ENCODE measurements at places on chromosomes 5 and 9.
A peak's percentile ranks its signal among the peaks of the same experiment; 100 is the strongest.

GRCh38 chr9:4665357-4665756 is 923 bp downstream of the SPATA6L start:
- DNase-seq = no peak

- no peak for DNase-seq
Observed at GRCh38 chr5:33684496-33685159, 207.2 kb downstream of the ADAMTS12 start.

GRCh38 chr9:111375817-111376564 is 46.0 kb upstream of the OR2K2 start:
- DNase-seq = no peak

DNA sequence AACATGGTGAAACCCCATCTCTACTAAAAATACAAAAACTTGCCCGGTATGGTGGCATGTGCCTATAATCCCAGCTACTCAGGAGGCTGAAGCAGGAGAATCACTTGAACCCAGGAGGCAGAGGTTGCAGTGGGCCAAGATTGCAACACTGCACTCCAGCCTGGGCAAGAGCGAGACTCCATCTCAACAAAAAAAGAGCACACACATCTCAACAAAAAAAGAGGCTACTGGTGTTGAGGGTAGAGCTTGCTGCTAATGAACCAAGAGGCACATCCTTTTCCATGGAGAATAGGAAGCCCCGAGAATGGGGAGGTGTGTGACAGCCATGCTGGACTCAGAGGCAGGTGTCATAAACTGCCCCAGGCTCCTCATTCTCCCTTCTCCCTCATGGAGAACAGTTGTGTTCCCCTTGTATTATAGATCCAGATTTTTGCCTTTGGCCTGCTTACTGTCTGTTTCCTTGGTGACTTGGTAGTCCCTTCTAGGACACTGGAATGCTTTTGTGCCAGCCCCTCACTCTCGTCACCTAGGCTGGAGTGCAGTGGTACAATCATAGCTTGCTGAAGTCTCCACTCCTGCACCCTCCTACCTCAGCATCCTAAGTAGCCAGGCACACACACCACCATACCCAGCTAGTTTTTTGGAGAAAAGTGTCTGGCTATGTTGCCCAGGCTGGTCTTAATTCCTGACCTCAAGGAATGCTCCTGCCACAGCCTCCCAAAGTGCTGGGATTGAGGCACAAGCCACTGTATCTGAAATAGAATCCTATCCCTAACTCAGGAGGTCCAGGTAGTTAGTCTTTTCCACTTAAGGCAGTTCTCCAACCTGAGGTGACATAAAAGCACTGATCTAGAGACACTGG is 5.1 kb downstream of the RPL12 start:
- no peak for DNase-seq

DNA sequence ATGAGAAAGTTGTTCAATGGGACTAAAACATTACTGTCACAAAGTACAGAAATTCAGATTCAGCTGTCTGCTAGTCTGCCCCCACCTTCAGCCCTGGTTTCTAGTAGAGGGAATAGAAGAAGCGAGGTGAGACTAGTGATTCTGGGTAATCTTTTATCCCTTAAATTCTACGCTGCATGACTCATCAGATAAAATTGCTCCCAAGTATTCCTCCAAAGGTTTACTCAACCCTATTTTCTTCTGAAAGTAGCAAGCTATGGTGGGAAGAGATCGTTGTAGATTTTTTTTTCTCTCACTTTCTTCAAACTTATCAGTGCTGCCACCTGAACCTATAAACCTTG is 318.9 kb upstream of the RIOK2 start:
- no peak for DNase-seq

- no peak for DNase-seq
Observed at GRCh38 chr5:1376981-1377380, 32.1 kb upstream of the CLPTM1L start.

DNA sequence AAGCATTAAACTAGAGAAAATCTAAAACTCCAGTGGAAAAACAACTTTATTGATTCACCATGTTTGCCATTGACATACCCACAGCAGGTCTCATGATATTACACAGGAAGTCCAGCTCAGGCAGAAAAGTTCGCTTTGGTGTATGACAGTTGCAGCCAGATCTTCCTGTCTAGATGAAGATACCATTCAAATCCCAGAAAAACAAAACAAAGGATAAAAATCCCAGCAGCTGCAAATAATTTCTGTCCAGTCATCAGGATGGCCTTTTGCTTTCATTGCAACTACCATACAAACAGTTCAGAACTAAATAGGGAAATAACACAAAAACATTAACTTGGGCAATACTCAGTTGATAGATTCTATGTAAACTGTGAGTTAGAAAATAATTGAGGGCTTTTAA is 136.0 kb upstream of the NREP start:
- peak; percentile 1 for DNase-seq

GRCh38 chr5:111364992-111365391 is 140.8 kb downstream of the CAMK4 start:
- no peak for DNase-seq

GRCh38 chr5:144117412-144117811 is 53.0 kb downstream of the YIPF5 start:
- no peak for DNase-seq

- no peak for DNase-seq
Observed at GRCh38 chr5:115392611-115393010, 96.2 kb upstream of the CCDC112 start.

DNA sequence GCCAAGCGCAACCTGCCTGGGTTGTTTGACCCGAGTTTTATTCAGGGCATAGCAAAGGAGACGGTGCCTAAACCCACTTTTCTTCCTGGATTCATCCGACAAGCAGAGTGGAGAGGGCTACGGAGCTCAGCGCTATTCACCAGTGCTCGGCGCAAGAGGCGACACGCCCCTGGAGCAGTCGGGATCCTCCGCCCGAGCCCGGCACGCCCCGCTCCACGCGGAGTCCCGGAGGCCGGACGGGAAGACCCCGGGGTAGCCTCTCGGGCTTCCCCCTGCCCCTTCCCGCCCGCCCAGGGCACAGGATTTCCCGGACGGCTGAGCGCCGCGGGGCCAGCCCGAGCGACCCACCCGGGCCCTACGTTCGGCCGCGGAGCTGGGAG is 427 bp downstream of the SERINC5 start:
- peak; percentile 73 for DNase-seq

- no peak for DNase-seq
Observed at GRCh38 chr5:181190711-181191525, 14.1 kb downstream of the TRIM7 start.

DNA sequence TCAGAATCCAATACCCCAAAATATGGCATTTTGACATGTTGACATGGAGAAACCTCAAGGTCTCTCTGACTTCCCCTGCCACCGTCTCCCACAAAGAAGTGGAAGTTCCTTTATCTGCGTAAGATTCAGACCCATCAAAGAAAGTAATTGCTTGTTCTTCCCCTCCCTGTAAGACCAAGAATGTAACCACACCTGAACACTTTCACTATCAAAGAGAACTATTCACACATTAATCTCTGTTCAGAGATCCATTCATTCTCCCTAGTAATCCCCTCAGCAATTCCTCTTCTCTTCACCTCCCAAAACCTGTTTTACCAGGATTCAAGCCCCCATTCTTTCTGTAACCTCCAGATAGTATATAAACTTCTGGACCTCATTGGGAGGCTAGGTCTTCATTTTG is 4.1 kb upstream of the SLC1A1 start:
- no peak for DNase-seq

DNA sequence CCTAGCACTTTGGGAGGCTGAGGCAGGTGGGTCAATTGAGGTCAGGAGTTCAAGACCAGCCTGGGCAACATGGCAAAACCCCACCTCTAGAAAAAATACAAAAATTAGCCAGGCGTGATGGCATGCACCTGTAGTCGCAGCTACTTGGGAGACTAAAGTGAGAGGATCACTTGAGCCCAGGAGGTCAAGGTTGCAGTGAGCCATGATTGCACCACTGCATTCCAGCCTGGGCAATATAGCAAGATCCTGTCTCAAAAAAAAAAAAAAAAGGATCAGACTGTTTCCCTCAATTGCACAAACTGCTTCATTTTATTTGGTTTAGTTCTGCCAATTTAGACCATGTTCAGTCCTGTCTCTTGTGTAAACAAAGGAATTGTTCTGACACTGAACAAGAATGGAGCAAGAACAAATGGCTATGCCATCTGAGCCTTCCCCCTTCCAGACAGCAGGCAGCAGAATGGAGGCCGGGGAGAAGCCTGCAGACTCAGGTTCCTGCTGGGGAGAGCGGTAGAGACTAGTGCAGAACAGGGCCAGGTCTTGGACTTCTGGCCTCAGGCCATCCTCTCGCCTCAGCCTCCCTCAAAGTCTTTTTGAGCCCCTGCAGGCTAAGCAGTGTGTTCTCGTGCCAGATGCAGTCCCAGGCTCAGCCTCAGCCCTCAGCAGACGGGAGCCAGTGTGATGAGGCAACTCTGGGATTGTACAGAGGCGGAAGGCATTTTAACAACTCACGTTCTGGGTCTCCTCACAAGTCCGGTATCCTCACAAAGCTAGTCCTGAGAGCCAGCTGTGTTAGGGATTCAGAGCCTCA is 18.2 kb downstream of the HNRNPH1 start:
- DNase-seq = no peak

- no peak for DNase-seq
Observed at GRCh38 chr9:115036691-115037090, 81.3 kb downstream of the TNC start.

- no peak for DNase-seq
Observed at GRCh38 chr9:9170439-9171134, 1371.0 kb upstream of the DMAC1 start.

DNA sequence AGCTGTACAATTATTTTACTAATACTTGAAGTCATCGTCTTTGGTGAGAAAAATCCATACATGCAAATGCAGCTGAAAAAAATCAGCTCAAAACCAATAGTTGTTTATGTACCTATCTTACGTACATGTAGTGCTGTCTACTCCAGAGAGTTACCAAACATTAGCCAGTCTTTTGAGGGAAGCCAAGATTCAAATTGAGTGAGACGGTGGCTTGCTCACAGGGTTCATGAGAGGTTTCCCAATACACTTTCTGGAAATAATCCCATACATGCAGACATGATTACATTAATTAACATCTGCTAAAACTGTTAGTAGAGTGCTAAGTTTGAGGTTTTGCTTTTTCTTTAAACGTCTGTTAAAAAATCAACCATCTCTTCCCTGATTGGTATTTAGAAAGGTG is 2.3 kb downstream of the C9orf72 start:
- DNase-seq = no peak

DNA sequence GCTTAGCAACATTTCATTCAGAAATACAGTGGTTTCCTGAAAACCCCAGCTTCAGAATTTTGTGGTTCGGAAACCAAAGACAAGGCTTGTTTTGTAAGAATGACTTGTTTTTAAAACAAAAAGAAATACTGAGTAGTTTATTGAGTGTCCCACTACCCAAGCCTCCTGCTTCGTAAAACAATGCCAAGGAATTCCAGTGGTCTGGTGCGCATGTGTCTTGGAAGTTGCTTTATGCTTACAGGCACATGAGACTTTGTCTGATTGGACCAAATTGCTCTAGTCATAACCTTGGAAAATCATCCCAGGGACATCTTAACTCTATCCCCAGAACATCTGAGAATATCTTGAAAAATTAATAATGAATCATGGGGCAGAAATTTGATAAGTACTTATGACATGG is 77.1 kb upstream of the FST start:
- no peak for DNase-seq

GRCh38 chr5:465591-466403 is 22.8 kb downstream of the EXOC3 start:
- DNase-seq = no peak

- DNase-seq = peak; percentile 30
Observed at GRCh38 chr9:87812375-87813118, 70.1 kb upstream of the SPATA31E1 start.

DNA sequence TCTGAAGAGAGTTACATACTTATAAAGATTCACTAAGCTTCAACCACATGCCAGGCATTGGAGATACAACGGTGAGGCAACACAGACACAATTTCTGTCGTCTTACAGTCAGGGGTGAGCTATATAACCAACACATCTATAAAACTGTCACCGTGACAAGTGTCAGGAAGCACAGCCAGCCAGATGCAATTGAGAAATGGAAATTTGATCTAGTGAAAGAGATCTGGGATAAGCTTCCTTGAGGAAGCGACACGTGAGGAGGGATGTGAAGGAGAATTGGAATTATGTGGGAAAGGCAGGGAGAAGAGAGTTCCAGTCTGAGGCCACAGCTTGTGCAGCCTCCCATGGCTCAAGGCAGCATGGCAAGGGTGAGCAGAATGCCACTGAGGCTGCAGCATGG is 50.9 kb upstream of the ZNF354B start:
- no peak for DNase-seq

Measured in hepatic stellate cell (primary cell).